ENCODE measurements at places on chromosomes 3 and 15.
A peak's percentile ranks its signal among the peaks of the same experiment; 100 is the strongest.

- DNase-seq, result no peak
Observed at GRCh38 chr3:179266701-179267211, 15.8 kb upstream of the KCNMB3 start.

- DNase-seq, result no peak
Observed at GRCh38 chr3:52453496-52454249, at the start of gene TNNC1. TNNC1 (minus strand) TSS chr3:52454041; CDS start chr3:52454015, 26 bp downstream.

DNA sequence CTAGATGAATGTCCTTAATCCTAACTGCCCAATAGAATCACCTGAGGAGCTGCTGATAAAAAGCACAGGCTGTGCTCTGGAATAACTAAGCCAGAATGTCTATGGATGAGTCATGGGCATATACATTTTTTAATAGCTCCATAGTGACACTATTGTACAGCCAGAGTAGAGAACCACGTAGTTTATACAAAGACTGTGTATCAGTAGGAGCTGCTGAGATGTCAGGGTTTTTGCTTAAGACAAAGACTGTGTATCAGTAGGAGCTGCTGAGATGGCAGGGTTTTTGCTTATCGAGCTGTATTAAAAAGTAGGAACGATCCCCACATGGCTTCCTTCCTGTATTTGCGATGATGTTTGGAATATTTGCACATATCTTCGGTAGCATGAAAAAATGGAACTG is 137.4 kb downstream of the SV2B start:
- DNase-seq, result no peak

- DNase-seq, result no peak
Observed at GRCh38 chr15:37619358-37620042, 314.9 kb upstream of the TMCO5A start.

DNA sequence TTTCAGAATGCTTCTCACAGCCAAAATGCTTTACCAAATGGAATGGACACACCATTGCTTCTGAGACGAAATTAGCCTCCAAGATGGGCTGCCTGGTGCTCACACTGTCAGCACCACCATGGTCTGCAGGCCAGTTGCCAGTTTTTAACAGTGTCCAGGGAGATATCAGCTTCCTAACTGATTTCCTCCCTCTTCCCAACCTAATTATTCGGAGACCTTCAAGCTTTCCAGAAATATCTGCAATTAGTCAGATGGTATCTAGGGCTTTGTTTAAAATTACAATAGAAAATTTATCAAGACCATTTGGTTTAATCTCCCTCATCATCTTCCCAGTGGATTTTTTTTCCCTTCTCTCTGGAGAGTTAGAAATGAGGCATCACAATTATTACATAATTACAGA is 287.5 kb downstream of the ZPLD1 start:
- no peak for DNase-seq

DNA sequence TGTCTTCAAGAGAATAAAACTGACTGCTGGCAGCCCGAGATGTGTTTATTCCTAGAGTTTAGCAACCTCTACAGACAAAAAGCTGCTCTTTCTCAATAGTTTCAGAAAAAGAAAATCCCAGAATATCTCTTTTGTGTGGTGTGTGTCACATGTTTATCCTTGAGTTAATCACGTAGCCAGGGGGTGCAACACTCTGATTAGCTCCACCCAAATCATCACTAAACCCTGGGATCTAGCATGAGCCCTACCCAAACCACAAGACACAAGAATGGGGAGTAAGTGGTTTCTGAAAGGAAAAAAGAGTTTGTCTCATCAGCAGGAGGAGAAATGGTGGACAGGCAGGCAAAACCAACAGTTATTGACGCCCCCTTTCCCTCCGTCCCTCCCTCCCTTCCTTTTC is 78.5 kb upstream of the AGBL1 start:
- DNase-seq, result no peak

DNA sequence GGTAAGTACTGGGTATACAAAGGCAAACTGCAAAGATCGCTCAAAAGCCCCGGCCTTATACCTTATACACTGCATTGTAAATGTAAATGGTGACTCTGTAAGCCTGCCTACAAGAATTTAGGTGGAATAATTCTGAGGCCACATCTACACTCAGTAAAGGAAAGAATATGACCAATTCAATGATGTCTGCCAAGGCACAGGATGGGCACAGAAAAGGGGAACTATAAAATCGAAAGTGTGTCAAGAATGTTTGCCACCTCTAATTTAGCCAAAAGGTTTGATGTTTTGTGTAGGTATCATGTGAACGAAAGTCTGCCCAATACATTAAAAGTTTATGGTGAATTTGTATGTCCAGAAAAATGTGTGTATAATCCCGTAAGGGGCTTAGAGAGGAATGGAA is 96.1 kb downstream of the FOXP1 start:
- no peak for DNase-seq

DNA sequence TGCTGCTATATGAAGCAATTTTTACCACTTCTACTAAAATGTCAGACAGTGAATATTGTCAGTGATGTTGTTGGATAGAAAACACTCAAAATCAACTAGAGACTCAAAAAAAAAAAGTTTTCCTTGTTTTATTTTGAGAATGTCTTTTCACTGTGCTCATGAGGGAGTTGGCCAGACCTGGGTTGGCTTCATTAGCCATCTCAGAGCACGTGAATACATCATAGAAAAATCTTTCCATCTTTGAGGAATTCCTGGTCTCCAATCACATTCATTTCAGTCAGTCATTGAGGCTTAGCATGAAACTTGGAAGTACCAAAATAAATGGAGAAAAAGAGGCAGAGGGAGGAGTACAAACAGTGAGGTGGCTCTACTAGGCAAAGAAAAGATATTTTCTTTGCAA is 57.6 kb upstream of the CMSS1 start:
- no peak for DNase-seq

GRCh38 chr15:53808058-53808706 is 48.7 kb upstream of the WDR72 start:
- peak; percentile 35 for DNase-seq

- DNase-seq, result no peak
Observed at GRCh38 chr3:108108416-108108815, 17.6 kb upstream of the CD47 start.

DNA sequence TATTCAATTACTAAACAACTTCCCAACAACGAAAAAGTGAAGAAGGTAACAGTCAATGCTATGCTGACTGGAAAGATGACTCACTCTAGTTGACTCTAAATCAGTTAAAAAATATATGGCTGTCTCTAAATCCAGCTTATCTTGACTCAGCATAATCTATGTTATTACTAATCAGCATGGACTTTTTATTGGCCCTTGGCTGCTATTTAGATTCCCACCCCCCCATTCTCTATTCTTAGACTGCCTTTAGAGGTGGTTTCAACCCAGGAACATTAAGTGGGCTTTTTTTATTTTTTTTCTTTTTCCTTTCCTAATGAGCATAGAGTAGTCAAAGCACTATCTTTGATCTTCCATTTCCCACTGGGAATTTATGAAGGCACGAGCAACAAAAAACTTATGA is 1.9 kb downstream of the PCOLCE2 start:
- no peak for DNase-seq

DNA sequence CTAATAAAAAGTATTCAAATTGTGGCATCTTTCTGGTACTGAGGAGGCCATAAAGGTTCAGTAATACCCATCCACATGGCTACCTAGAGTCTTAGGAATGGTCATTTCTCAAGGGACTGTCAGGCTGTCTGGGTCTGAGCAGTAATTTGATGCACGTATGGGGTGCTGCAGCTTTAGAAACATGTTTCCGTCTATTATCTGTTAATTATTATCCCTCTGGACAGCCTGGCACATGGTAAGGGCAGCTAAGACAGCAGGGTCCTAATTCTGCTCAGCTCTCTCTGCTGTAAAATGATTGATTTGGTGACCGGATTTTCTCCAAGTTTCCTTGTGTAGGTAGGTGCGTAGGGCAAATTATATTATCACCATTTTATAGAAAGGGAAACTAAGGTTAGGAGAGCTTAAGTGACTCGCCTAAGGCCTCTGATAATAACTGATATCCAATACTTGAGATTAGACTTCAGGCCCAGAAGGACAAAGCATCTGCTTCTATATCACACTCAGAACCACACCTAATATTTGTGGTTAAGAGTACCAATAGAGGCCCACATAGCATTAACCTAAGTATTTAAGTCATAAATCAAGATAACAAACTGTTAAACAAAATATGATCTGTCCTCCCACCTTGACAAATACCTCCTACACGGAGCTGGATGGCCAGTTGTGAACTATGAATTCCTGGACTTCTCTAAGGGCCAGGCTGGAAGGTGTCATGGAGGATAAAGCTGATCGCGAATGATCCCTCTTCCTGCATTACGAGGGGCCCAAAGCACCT is 2.9 kb upstream of the RAP2B start:
- DNase-seq, result no peak

DNA sequence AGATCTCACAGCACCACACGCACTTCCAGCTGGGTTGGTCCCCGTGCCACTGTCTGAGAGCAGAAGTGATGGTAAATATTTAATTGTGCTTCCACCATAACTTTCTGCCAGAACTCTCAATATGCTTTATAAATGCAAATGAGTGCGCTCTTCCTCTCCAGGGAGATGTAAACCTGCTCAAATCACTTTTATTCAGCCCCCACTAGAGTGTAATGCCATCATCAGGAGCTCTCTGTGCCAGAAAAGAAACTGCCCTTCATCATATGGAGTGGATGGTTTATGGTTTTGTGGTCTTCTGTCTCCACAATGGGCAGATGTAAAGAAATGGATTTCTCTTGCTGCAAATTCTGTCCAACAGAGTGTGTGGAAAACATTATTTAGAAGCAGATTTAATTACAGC is 127.0 kb downstream of the EPHB1 start:
- no peak for DNase-seq

DNA sequence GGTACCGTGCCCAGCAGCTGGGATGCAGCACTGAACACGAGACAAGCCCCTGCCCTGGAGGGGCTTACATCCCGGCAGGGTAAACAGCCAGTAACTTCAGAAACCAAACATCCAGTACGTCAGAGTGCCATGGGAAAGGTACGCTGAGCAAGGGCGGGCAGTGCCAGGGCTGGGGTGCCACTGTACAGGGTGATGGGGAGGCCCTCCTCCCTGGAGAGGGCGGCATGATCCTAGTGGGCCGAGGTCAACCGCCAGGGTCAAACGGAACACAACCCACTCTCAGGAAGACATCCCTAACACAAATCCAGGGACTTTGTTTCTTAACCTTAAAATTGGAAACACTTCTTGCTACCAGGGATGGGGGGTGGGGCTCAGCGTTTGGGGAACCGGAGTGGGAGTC is 16.0 kb upstream of the ANPEP start:
- no peak for DNase-seq

DNA sequence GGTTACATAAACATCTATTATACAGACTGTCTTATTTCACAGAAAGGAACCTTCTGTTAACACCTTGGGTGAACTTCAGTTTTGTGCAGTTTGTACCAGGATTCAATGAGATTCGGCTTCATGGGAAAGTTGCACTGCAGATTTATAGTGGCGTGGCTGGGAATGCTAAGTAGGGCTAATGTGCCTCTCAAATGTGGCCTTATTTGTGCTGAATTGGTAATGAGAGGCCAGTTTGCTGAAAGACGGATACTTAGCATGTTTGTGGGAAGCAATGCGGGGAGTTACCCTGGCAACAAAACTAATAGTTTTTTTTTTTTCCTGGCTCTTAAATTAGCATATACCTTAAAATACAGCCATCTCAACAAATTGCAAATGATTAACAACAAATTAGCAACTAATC is 28.6 kb upstream of the CEMIP start:
- DNase-seq, result no peak

GRCh38 chr3:188305220-188305619 is 151.3 kb downstream of the LPP start:
- no peak for DNase-seq

- no peak for DNase-seq
Observed at GRCh38 chr15:65249641-65250040, 37.0 kb downstream of the PARP16 start.

DNA sequence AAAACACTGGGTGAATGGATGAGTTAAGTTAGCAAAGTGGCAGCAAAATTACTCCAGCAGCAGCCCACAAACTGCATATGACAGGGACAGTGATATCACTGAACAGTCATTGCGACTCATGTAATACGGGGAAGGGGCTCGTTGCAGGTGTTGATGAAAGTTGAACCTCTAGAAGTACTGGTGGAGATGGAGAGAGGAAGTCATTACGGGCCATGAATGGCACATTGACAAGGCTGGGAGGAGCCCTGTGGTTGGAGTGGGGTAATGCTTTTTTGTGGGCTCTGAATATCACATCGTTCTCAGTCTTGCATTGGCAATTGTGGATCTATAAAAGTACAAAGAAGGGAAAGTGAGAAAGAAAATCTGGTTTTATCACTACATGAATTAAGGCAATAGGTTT is 278.1 kb downstream of the ZPLD1 start:
- no peak for DNase-seq

GRCh38 chr3:172188511-172188910 is 149.1 kb downstream of the FNDC3B start:
- no peak for DNase-seq

DNA sequence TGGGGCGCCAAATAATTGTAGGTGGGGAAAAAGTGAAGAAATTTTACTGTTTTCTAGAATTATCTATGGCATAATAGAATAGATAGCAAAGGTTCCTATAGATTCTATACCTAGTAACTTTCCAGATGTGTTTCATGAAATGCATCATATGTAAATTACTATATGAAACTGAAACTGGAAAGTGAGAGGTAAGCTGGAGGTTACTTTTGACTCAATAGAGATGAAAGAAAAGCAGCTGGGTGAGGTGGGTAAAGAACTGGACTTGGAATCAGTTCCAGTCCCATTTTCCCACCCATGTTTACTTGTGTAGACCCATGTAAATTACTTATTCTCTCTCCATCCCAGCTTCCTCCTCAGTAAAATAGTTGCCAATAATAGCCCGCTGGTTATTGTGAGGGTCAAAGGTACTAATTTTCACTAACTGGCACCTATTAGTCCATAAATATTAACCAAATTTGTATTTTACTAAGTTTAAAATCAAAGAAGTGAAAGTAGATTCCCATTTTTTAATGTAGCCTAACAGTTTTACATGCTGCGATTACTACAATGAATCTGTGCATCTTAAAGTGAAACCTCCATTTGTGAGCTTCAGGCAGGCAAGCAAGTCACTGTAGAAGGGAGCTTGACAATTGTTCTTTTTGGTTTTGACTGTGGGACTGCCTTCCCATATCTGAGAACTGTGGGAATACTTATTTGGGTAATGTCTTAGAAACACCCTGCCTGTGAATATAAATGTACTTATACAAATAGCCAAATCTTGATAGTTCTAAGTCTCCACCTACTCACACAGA is 312.1 kb downstream of the SLC9A9 start:
- DNase-seq, result no peak

DNA sequence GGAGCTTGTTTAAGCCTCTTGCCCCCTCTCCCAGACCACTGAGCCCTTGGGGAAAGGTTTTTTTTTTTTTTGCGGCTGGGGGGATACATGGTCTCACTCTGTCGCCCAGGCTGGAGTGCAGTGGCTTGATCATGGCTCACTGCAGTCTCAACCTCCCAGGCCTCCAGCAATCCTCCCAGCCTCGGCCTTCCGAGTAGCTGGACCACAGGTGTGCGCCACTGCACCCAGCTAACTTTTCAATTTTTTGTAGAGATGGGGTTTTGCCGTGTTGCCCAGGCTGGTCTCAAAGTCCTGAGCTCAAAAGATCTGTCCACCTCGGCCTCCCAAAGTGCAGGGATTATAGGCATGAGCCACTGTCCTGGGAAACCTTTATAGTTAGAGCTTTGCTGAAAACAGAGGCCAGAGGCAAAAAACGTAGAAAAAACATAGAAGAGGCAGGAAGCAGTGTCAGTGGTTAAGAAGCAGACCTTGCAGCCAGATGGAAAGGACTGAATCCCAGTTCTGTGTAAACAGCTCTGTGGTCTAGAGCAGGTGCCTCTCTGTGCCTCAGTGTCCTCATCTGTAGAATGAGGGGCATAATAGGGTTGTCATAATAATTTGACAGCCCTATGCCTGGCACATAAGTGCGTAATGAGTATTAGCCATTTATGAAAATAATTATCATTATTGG is 33.1 kb downstream of the CMTM7 start:
- no peak for DNase-seq

Measured in hindlimb muscle (tissue), 1 donor.